CD4-positive, alpha-beta T cell treated with Interleukin-2 at 100 ng/mL for 4 hours (primary cell): ENCODE measurements at places on chromosomes 3 and 15.

- no peak for DNase-seq
Measured at GRCh38 chr3:39237027-39237426, 42.8 kb downstream of the CX3CR1 start.

- peak; percentile 12 for DNase-seq
Measured at GRCh38 chr15:68730471-68730919, 90.2 kb downstream of the ANP32A start.

DNA sequence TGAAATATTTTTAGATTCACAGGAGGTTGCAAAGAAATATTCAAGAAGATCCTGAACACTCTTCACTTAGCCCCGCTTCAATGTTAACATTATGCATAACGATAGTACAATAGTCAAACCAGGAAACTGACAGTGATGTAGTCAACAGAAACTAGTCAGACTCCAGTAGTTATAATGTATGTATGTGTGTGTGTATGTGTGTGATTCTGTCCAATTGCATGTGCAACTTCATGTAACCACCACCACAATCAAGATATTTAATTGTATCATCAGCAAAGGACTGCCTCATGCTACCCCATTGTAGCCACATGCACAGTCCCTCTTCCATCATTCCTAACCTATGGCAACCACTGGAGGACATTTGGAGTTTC lies 77.9 kb downstream of the APBA2 start:
- no peak for DNase-seq

DNA sequence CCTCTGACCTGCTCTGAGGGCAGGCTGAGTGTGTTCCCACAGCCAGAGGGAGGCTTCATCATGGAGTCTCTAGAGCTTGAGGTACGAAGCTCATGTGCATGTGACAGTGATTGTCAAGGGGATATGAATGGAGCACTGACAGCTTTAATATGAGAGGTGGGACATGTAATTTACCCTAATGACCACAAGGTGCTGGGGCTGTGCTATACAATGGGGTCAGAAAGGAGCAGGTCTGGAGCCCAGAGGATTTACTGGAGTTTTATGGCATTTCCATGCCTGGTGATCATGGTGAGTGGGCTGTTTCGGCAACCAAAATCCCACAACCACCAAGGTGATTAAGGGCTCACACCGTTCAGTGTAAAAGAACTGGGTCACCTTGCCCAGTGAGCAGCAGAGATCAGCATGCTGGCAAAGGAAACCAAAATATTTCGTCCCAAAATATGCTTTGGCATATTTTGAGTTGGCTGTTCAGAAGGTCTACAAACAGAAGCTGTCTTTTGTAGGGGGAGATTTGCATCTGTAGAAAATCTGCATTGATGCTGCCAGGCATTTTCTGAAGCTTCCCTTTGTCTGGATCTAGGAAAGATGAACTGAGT lies 40.1 kb upstream of the RASGRF1 start:
- DNase-seq, result no peak

GRCh38 chr3:78734048-78734637 lies 1033.7 kb downstream of the ROBO1 start:
- DNase-seq, result no peak

DNA sequence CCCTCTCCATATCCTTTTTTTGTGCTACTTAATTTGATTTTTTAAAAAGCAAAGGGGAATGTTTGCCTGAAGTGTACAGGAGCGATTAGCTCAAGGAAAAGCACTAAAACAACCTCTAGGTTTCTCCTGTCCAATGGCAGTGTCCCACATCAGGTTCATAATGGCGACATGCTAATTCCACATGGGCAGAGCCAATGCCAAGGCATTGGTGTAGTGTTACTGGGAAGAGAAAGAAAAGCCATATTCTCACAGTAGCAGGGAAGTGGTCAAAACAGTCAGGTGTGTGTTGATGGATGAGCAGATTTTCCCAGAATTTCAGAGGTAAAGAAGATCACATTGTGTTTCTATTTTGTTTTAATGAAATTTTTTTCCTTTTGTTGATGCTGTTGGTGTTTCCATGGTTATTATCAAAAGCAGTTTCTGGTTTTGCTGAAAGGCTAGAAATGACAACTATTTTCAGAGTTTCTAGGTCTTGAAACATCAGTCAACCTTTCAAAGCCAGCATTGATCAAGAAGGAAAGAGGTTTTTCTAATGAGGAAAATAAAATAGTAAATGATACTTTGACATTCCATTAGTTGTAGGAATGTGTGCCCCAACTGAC lies 65.2 kb downstream of the FNDC3B start:
- DNase-seq, result peak; percentile 38

- no peak for DNase-seq
Measured at GRCh38 chr3:193261970-193262369, 20.9 kb downstream of the PLAAT1 start.

DNA sequence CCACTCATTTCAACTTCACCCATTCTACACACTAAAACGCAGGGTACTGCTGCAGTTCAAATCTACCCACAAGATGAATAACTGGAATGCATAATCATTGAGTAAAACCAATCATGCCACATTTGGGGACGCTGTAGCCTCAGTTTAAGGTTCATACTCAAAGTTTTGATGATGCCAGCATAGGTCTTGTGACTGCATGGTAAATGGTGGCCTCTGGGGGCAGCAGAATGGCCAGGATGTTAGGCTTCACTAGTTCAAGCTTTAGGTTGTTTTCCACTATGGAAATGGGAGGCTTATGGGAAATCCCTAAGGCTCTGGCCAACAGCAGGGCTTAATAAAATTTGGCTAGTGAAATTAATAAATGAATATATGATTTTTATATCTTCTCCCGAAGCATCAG lies 104.3 kb upstream of the TSC22D2 start:
- DNase-seq, result no peak

DNA sequence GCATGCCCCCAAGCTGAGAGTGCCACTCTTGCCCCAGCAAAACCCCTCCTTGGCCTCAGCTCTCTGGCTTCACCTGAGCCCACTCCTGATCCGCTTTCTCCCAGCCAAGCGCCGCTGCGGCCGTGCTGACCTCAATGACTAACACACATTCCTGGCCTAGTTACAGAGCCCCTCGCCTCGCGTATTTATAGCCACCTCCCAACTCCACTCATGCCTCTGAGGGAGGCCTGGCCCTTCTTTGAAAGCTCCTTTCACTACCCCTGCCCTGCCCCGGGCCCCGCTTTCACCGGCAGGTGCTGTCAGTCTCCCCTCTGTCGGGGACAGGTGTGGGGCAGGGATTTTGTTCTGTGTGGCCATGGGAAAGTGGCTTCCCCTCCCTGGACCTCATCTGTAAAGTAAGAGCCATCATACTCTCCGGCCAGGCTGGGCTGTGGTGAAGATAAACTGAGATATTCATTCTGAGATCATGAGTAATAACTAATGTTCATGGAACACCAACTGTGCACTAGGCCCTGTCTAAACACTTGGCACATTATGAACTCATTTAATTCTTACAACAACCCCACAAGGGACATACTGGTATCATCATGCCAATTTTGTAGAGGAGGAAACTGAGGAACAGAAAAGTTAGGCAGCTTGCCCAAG lies 13.2 kb upstream of the ATP2B2 start:
- no peak for DNase-seq

- no peak for DNase-seq
Measured at GRCh38 chr15:39511916-39512260, 69.0 kb upstream of the THBS1 start.

- DNase-seq, result no peak
Measured at GRCh38 chr3:38268087-38268486, 2.5 kb downstream of the SLC22A13 start.

DNA sequence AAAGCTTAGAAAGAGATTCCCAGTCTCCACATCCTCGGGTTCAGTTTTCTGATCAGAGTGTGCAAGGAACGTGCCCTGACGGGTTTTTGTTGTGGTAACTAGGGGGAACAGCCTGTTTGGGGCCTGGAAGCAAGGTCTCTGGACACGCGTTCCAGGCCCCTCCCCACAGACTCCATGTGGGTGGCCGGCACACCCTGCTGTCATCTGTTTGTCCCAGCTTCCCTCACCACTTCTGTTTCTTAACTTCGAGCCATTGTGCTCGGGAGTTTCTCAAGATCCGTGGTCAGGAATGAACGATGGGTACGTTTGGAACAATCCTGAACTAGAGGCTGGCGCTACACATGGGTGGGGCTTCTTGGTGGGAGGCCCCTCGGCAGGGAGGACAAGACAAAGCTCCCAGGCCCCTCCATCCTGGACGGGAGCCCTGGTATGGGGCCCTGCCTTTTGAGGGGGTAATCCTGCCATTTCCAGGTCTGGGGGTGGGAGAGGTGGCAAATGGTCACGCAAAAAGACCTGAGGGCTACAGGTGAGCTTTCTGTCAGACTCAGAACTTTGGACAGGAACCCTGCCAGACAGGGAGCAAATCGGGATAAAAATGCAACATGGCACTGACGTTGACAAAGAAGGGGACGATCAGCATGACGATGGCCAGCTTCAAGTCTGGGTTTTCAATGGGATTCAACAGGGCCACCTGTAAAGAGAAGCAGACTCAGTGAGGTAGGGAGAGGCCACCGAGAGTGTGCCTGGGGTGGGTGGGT lies 8.5 kb upstream of the MUSTN1 start:
- no peak for DNase-seq

DNA sequence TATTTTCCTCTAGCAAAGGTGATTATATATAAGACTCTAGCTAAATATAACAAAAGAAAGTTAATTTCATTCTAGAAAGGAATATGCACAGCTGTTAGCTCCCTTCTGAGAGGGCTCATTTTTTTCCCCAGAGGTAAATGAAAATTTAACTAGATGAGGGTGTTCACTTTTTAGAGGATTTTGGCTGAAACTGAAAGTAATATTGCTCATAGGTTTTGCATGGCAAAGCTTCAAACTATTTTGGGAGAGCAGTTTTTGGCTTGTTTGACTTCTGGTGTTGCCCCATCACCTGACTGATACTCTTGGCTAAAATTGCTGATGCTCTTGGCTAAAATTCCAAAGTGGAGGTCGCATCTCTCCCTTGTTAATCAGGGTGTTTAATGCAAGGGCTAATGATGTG lies 311.9 kb downstream of the EDEM1 start:
- DNase-seq, result no peak

- DNase-seq, result no peak
Measured at GRCh38 chr3:45981346-45982074, 14.1 kb downstream of the FYCO1 start.

DNA sequence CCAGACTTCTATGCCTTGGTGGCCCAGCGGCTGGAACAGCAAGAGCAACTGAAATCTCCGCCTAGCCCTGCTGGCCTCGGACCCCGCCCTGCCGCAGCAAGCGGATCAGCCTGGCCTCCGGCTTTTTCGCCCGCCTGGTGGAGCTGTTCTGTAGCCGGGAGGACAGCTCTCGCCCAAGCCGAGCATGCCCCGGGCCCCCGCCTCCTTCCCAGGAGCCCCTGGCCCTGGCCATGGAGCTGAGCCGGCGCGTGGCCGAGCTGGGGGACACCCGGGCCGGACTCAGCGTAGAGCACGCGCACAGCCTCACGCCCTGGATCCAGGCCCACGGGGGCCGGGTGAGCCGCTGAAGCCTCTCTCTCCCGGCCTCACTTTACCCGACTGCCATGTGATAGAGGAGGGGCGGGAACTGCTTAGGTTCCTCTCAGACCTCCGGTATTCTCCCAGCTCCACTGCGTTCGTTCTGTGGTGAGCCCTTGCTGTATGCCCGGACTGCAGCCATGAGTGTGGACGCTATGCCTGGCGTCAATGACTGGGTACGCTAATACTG lies 24.1 kb upstream of the MRPL3 start:
- no peak for DNase-seq

DNA sequence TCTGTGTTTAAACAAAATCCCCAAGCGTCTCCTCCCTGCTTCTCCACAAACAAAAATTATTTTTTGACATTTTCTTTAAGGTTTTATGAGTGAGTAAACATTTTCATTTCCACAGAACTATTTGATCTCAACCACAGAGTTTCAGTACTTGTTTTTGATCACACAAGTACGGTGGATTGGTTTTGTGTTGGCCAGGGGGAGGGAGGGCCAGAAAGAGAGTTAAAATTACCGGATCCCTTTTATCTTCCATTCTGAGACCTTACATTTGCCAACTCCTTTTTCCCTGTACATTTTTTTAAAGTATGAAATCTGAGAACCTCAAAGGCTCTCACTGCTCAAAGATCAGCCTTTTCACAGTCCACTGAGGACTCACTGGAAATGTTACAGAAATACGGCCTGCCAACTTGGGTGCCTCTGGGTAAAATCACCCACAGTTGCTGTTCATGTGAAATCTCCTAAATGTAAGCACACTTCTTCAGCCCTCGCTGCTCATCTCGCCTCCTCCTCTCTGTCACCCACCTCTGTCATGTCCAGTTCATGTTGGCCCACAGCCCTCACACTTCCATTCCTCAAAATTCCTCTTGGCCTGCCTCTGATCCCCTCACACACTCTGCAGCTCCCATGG lies 1.7 kb downstream of the HOMER2 start:
- DNase-seq, result no peak

DNA sequence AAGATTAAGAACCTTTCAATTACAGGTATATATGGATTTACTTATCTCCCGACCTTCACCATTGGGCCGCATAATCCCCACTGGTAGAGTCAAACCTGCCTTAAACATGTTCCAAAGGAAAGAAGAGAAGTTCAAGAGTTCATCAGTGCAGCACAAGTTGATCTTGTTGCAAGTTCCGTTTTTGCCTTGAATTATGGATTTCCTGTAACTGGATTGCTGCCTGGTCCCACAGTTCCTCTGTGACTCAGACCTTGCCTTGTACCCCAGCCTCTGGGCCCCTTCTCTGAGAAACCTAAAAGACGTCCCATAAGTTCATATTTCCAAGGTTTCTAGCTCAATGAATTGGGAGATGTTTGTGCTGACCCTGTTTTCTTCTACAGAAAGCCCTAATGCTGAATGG lies 112.5 kb upstream of the THBS1 start:
- no peak for DNase-seq

DNA sequence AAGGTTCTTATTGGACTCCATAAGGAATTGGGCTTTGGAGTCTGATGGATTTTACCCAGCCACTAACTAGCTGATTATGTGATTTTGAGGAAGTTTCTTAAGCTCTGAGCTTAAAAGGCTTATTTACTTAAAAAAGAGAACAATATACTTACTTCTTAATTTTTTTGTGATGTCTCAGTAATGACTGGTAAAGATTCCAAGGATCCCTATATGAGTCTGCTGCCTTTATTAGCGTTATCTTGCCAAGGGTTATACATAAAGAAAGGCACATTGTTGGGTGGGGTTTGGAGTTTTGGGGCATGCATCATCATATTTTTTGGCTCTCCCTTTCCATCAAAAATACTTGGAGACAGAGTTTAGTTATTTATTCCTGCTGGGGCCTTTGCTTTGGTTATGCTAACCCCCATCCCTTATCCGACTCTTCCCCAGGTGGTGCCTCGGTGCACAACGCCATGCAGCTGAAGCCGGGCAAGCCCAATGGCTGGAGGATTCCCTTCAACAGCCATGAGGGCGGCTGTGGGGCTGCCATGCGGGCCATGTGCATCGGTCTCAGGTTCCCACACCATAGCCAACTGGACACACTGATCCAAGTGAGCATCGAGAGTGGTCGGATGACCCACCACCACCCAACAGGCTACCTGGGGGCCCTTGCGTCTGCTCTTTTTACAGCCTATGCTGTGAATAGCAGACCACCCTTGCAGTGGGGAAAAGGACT lies 6.7 kb downstream of the ADPRH start:
- DNase-seq, result no peak

- DNase-seq, result peak; percentile 80
Measured at GRCh38 chr15:40320931-40321371, 2.5 kb upstream of the INAFM2 start.

GRCh38 chr3:131072099-131072559 lies 45.5 kb downstream of the NEK11 start:
- DNase-seq, result no peak
